A375 (cell line): ENCODE measurements at places on chromosomes 6 and 20. TPM values are rescaled to one million over a fixed set of nuclear protein-coding genes. Genes with fewer than 3 reads are reported as not detected.

The FAM162B gene
- not detected in 2 replicates for total RNA-seq

The ERVFRD-1 gene
- not detected in 2 replicates for total RNA-seq

The SLC12A5 gene
- not detected in 2 replicates for total RNA-seq

The KCNQ5 gene
- total RNA-seq, result 3.1 and 5.9 TPM in 2 replicates

The APOM gene
- 0.19 and 2.5 TPM in 2 replicates for total RNA-seq

The TSPO2 gene
- not detected in 2 replicates for total RNA-seq

The ADAT2 gene
- 6.4 and 7.6 TPM in 2 replicates for total RNA-seq
